ENCODE measurements at places on chromosomes 3 and 15.

GRCh38 chr3:98945101-98945524, 43.6 kb upstream of the DCBLD2 start:
- peak; percentile 48 for DNase-seq

DNA sequence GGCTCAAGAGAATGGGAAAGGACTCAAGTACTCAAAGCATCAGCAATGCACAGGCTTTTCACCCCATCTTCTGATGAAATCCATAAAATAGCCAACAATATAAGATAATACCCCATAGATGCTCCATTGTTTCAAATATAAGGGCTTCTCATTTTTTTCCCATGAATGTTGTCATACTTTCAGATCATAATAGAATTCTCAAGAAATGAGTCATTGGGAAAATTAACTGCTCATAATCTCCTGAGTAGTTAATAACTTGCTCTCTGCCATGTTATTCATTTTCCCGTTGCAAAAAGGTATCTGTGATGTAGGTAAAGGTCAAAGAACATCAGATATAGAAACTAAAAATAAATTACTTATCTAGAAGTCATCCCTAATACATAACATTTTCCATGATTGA, 121.9 kb downstream of the NSUN3 start:
- no peak for DNase-seq

DNA sequence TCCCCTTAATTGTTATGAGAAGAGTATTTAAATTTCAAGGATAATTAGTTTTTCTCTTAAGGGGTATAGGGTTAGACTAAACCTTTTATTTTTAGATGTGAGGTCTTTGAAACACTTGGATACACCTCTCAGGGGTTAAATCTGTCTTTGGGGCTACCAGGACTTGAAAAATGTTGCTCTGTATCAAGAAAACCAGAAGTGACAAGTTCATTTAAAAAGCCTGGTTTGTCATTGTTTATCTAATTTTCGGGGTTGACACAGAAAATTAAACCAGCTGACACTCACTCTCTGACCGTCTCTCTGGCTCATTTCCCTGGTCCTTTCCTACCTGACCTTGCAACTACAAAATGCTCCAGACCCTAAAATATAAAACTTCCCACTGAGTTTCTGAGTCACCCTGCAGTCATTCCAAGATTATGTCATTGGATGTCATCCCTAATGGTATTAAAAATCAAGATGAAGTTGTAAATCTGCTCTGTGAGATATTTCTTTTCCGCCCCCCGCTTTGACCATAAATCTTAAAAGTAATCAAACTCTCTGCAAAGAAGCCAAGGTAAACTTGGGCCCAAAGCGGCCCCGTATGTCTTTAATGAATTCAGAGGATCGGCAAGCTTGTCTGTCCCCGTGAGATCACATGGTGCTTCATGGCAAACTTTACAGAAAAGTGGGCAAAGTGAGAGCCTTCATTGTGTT, 32.9 kb upstream of the SKOR1 start:
- DNase-seq: peak; percentile 54

DNA sequence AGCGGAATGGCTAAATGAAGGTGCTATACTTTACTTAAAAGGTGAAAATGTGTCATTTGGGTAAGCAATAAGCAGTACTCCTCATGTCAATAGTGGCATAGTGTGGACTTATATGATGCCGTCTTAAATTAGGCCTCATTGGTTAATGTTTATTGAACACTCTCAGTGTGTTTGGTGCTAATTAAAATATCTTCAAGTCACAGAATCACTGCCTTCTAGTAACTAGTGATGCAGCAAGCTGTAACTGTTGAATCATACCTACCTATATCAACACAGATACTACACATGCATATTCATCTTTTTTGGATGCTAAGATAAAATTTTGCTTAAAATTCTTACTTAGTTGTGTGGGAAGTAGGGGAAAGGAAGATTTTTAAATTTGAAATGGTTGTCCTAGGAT, 30.7 kb downstream of the ARHGAP31 start:
- no peak for DNase-seq

GRCh38 chr3:98647197-98647596, 53.8 kb upstream of the CPOX start:
- DNase-seq: no peak

GRCh38 chr3:114319453-114319852, 25.6 kb downstream of the TIGIT start:
- DNase-seq: peak; percentile 30

- no peak for DNase-seq
Observed at GRCh38 chr3:48024401-48024800, 8.2 kb upstream of the MAP4 start.

GRCh38 chr3:169028716-169029115, 634.8 kb downstream of the MECOM start:
- DNase-seq: no peak

DNA sequence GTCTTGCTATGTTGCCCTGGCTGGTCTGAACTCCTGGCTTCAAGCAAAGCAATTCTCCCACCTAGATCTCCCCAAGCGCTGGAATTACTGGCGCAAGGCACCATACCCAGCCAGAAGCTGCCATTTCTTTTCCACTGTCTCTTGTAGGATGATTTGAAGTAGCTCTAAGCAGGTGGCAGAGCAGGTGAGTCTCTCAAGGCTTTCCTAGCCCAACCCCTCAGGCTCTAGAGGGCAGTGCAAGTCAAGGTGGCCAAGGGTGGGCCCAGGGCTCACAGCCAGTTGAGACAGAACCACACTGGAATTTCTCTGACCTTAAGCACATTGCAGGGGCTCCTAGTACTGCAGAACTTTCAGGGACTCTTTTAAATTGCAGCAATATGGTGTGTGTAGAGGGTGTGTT, 15.6 kb upstream of the DAG1 start:
- no peak for DNase-seq

DNA sequence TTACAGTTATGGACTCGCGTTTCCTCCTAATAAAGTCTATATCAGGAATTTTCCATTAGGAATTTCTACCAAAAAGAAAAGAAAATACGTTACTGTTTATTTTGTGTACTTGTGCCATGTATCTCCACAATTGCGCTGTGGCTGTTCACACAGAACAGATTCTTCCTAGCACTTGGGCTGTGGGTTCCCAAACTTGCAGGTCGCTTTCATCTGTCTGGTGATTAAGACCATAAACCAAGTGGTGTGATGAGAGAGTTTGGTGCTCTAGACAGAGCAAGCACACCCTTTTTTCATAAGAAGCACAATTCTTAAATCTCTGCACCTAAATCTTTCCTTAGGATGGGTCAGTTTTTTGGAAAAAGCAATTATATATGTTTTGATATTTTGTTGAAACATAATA, 203.3 kb downstream of the TP63 start:
- no peak for DNase-seq

- no peak for DNase-seq
Observed at GRCh38 chr3:140595295-140595694, 82.6 kb upstream of the TRIM42 start.

- no peak for DNase-seq
Observed at GRCh38 chr3:135989242-135989641, 23.7 kb downstream of the PPP2R3A start.

GRCh38 chr3:184717399-184717983, 5.6 kb upstream of the MAGEF1 start:
- peak; percentile 87 for DNase-seq

GRCh38 chr15:101520395-101520794, 30.9 kb upstream of the PCSK6 start:
- no peak for DNase-seq

DNA sequence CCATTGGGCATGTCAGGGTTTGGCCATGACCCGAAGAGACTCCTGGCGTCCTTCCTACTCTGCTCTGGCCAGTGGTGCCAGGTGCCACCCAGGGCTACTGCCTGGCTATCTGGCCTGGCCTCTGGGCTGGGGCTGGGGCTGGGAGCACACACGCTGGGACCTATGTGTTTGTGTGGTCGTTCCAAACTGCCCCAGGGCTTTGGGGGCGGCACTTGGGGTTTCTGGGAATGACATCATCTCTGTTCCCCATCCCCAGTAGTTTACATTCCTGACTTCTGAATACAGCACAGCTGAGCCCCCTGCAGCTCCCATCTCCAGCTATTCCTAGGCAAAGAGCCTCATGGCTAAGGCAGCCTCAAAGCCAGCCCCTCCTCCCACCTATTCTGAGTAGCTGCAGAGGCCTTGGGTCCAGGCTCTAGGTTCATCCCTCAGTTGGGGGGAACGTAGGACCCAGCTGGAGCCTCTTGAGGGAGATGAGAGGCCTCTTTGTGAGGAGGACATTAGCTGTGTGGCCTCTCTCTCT, 24.3 kb downstream of the PLEKHO2 start:
- DNase-seq: peak; percentile 31

GRCh38 chr15:70869346-70869745, 15.4 kb upstream of the LARP6 start:
- peak; percentile 41 for DNase-seq

GRCh38 chr3:177569193-177569592, 371.9 kb upstream of the TBL1XR1 start:
- no peak for DNase-seq
